OCI-M1 (cell line): ENCODE measurements at places on chromosomes 7 and 10.
A peak's percentile ranks its signal among the peaks of the same experiment; 100 is the strongest.

- DNase-seq = no peak
Observed at GRCh38 chr7:95375591-95376257, 20.5 kb downstream of the PON3 start.

DNA sequence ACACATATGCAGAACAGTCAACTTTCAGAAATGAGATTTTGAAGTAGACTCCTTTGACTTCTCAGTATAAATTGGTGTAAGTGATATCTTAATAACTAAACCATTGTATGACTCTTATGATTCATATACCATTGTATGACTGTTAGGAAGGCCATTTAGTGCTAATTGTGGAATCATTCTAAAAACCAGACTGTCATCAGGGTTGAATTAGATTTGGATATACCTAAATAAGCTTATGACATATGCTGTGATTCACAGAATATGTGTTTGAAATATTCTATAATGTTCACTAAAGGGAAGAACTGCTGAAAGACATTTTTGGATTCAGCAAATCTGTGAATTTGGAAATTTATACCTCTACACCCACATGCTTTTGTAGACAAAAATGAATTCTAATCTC is 438.1 kb downstream of the MDFIC start:
- no peak for DNase-seq

- DNase-seq = no peak
Observed at GRCh38 chr10:66218981-66219587, 706.8 kb upstream of the LRRTM3 start.

DNA sequence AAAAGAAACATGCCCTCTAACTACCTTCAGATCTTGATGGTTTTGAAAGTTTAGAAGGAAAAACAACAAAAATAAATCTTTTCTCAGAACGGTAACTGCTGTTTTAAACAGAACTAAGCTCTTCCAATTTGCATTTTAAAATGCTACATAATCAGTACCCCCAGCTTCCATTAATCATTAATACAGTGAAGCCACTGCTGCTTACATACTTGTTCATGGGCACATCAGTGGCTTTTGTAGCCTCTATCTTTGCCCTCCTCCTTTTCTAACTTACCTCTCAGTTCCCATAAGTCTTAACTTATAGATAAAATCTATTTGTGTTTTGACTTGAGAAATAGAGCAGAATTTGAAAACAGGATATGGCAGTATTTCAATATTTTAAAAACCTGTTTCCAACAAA is 109.1 kb downstream of the POLL start:
- no peak for DNase-seq

DNA sequence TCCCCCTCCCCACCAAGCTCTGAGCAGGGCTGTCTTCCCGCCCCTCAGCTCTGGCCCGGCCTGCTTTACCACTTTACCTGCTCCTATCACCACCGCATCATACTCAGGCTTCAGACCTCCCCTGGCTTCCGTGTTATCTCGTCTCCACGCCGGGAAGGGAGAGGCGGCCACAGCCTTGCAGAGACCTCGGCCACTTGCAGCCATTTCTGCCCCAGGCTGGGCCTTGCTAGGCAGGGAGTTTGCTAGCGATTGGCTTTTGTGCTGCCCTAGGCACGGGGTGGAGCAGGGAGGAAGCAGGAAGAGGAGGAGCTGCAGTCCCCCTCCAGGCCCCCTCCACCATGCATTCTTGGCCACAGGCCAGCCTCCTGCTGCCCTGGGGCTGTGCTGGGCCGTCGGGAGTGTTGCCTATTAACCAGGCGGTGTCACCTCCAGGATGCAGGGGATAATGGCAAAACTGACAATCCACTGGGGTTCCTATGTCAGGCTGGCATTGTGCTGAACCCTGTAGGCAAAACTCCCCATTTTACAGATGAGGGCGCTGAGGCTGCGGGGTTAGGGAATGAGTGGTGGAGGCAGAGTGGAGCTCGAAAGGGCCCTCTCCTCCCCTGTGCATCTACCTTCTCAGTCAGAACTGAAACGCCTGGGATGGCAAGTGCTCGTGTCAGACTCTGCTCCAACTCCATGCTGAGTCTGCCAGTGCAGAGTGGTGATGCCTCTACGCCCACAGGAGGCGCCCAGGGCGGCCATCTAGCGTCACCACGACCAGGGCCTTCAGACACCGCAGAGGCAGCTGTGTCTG is at the start of gene PYROXD2:
Gene PYROXD2, minus strand, starts transcription at position 251 of the 799 bp plus-strand sequence. Its CDS starts 47 bp downstream, at position 204.
- peak; percentile 94 for DNase-seq

DNA sequence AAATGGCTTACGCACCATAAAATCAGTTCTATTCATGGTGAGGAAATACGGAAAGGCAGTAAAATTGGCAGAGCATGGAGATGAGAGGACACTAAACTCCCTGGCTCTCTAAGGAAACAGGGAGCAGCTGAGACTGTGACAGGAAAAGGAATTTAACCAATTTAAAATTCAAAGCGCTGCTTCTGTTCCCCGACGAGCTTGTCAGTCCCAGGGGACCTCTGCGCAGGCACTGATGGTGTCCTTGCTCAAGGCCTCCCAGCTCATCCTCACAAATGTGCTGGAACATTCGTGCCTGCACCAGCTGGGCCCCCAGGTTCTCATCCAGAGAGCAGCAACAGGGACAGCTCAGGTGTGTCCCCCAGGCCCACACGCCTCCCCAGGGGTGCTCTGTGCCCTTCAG is 101.4 kb downstream of the MAD1L1 start:
- DNase-seq = no peak

- DNase-seq = peak; percentile 60
Observed at GRCh38 chr10:103395754-103396066, 565 bp downstream of the ATP5MK start.

GRCh38 chr10:14625192-14625631 is 149.5 kb downstream of the FAM107B start:
- DNase-seq = no peak

- no peak for DNase-seq
Observed at GRCh38 chr10:63726867-63727266, 205.7 kb downstream of the REEP3 start.

DNA sequence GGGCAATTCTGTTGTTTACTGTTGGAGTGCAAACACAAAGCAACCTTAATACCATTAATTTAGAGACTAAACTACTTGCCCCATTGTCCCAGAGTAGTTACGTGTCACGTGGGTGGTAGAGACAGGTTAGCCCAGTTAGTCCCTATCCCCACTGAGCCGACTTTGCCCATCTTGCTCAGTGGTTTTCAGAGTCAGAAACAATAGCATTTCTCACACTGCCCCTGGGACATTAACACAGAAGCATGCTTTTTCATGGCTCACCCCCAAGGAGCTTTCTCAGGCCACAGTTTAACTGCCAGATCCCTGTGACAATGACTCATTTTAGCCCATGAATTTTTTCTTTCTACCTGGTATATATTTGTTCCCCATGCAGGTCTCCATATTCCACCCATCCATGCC is 271.0 kb downstream of the POU6F2 start:
- no peak for DNase-seq

GRCh38 chr10:29837586-29837985 is 202.8 kb upstream of the SVIL start:
- no peak for DNase-seq

DNA sequence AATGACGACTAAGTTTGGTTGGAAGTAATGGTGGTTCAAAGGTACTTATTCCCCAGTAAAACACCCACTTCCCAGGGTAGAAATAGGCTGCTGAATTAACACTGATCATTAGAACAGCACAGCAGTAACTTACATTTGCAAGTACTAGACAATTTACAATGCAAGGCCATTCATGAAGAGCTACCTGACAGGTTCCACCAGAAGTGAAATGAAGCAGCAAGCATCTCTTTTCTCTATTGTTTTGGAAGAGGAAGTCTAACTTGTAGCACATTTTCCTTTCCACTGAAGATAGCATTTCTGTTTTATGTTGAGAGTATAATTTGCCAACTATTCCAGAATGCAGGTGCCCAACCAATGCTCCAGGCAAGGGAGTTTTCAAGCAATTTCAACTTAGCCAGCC is 145.9 kb downstream of the CREB5 start:
- no peak for DNase-seq
